GOT3 (cell line): ENCODE measurements at places on chromosomes 6 and 20.

DNA sequence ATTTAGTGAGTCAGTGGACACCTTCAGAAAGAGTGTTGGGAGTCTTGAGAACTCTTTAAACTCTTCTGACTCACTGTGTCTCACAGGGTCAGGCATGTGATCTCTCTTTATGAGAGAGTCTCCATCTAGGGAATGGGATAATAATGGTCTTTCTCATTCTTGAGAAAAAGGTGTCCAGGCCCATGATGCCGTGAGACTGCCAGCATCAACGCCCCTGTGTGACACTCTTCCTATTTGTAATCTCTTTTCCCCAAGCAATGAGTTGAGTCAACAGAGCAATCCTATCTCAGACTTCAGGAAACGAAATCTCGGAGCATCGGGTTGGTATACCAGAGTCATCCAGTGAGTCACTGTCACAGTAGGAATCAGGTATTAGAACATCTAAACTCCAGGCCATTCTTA is 82.3 kb upstream of the BMP2 start:
- no peak for DNase-seq

DNA sequence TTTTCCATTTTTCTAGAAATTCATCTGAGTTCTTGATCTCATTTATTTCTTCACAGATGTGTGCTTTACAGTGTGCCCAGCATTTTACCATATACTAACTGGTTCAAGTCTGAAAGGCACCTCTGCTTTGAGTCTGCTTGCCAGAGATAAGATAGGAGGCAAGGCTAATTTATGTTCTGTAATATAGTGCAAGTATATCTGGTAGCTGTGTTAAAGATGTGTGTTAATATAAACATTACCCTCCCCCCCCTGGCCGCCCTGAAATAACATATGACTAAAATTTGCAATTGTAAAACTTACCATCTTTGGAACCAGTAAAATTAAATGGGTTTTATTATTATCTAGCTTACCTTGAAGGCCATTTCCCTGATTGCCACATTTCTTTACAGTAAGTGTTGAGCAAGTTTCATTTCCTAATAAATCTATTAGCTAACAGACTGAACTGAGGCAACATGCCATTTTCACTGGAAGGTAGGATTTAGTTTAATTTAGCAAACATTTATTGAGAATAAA is 2.7 kb downstream of the FBXO9 start:
- no peak for DNase-seq

DNA sequence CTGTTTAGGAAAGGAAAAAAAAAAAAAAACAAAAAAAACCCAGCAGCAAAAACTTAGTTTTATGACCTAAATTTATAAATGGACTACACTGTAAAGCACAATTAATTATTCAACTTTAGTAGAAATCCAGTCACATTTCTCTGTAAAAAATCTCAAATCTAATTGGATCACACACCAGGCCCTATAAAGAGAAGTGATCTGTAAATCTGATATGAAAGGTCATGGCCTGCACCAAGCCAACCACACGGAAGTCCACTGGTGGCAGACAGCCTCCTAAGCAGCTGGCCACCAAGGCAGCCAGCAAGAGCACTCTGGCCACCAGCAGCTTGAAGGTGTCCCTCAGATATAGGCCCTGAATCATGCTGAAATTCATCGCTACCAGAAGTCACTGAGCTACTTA is 131.6 kb downstream of the HFE start:
- DNase-seq: no peak

DNA sequence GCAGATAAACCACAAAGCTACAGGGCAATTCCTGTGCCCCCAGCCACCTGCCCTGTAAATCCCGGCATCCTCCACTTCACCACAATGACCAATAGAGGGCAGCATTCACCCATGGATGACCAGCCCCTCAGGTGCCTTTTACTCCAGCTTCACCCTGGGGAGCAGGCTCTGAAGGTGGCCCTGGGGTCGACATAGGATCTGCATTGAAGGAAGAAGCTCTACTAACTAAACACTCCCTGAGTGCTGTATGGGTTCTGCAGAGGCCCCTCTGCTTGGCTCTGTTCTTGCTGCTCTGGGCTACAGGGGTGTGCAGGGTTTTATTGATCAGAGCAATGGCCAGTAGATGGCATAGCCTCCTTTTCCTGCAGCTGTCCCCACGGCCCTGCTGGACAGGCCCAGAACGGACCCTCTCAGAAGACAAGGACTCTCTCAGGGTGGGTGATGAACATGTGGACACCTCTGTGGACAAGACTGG is 20.3 kb downstream of the CST4 start:
- peak; percentile 27 for DNase-seq

- DNase-seq: no peak
Measured at GRCh38 chr6:132020138-132020581, 69.0 kb upstream of the CCN2 start.

DNA sequence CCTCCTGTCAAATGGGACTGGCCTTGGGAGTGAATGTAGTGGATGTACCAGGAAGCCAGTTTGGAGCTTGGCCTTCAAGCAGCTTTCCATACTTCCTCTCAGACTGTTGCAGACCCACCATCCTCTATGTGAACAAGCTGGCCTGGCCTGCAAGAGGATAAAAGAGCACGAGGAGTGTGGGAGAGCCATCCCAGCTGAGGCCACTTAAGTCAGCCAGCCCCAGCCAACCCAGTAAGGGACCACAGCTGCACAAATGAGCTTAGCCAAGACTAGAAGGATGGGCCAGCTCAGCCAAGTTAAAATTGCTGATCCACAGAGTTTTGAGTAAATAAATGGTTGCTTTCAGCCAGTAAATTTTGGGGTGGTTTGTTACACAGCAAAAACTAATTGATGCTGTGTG is 156.9 kb upstream of the SOX4 start:
- DNase-seq: no peak

DNA sequence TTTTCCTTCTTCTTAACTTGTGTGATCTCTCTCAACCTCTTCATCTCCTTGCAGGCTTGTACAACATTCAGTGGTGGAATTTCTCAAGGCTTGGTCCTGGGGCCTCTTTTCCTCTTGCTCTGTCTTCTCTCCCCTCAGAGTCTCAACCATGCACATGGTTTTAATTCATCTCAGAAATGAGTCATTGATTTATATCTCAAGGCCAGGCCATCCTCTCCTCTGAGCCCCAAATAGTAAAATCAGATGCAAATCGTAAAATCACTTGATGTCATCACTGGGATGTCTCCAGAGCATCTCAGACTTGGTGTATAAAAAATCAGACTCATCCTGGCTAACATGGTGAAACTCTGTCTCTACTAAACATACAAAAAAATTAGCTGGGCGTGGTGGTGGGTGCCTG is 85.0 kb downstream of the FNDC1 start:
- no peak for DNase-seq

DNA sequence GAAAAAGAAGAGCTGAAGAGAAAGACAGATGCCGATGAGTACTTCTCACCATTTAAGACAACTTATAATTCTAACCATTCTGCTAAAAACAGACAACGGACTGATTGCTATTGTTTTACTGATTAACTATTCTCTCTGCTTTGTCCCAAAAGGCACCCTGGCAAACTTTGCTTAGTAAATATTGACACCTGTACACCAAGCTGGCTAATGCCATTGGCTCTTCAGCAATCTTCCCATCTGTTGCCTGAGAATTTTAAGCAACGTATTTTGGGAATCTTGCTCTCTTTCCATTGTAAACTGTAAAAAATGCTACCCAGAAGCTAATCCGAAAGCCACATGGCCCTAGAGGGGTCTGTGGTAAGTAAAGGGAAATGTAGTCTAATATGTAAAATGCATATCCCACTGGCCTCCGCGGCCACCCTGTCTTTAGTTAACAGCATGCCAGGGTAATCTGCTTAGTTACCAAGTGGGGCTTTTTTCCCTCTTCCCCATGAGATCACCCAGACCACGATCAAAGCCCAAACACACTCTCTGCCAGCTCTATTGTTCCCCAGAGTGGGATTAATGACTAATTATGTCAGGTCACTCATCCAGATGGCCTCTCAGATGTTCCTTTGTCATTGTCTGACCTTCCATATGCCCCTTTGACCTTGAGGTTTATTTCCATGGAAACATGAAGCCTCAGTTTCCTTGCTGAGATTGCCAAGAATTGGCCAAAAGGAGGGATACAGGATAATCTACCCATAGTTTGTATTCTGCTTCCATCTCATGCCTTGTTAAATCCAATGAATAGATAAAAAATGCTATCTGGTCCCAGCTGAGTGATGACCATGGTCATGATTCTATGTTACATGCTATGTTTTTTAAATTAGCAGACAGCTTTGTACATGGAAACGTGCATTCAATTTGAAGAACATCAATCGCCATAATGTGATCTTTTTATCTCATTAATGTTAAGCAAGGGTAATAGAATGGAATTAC is 216.4 kb upstream of the MCHR2 start:
- DNase-seq: no peak

GRCh38 chr6:42514745-42515144 is 49.1 kb upstream of the UBR2 start:
- DNase-seq: no peak

- no peak for DNase-seq
Measured at GRCh38 chr6:42394881-42395620, 56.7 kb downstream of the TRERF1 start.

- no peak for DNase-seq
Measured at GRCh38 chr6:134176264-134176975, 124.0 kb upstream of the SLC2A12 start.

- DNase-seq: no peak
Measured at GRCh38 chr20:19926591-19926990, 90.6 kb upstream of the NAA20 start.

DNA sequence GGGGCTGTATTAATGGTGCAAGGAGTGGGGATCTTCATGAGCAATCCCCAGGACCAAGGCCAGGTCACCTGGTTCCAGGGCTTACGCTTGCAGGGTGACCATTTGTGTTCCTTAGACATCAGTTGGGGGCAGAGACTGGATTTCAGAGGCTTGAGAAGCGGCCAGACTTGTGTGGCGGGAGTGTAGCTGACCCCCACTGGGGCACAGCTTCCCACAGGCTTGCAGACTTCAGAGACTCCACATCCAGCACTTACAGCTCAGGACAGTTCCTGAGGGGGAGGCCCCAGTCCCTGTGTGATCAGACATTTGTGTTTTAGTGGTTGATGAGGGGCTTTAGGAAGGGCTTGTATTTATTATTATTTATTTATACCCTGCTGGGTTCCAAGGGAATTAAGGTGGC is 15.3 kb downstream of the TJAP1 start:
- no peak for DNase-seq

GRCh38 chr6:161066511-161066910 is 74.9 kb downstream of the MAP3K4 start:
- no peak for DNase-seq

DNA sequence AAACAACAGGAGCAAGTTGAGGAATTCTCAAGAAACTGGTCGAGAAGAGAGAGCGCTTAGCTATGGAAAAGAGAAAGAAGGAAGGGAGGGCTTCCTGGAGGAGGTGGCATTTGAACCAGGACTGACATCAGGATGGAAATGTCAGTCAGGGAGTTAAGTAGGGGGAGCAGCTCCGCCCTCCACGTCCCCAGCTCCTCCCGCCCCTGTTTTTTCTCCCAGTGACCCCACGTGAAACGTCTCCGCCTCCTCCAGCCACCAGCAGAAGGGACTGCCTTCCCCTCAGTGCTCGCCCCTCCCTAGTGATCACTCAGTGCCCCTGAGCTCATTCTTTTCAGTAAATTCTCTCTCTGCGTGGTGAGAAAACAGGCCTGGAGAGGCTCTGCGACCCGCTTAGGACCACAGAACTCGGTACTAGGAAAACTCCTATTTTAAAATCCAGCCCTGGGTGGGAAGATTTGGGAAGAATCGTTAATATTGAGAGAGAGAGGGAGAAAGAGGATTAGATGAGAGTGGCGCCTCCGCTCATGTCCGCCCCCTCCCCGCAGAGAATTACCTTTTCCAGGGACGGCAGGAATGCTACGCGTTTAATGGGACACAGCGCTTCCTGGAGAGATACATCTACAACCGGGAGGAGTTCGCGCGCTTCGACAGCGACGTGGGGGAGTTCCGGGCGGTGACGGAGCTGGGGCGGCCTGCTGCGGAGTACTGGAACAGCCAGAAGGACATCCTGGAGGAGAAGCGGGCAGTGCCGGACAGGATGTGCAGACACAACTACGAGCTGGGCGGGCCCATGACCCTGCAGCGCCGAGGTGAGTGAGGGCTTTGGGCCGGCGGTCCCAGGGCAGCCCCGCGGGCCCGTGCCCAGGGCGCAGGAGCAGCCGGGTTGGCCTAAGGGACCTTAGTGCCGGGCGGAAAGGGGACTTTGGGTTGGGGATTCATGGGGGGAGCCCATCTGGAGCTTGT is 4.6 kb downstream of the HLA-DPB1 start:
- no peak for DNase-seq

- DNase-seq: no peak
Measured at GRCh38 chr20:60171738-60172137, 213.5 kb downstream of the CDH26 start.

DNA sequence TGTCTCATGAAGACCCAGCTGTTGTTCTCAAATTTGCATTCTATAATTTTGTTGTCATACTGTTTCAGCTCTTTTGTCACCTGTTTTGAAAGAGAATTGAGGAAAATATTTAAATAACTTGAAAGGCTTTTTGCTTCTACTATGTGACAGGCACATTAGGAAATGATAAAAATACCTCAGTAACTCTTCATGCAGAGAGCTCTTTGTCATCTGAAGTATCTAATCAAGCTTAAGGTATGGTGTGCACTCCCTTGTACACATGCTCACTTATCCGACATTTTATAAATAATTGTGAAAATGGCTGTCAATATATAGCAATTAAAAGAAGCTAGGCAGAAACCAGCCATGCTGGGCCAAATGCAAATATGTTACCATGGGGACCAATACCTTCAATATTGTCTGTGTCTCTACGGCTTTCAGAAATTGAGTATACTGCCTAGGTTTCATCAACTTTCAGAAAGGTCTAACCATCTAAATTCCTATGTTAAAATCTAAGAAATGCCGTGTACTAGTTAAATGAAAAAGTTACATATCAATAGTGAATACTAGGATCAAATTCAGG is 349.0 kb downstream of the RNGTT start:
- no peak for DNase-seq

DNA sequence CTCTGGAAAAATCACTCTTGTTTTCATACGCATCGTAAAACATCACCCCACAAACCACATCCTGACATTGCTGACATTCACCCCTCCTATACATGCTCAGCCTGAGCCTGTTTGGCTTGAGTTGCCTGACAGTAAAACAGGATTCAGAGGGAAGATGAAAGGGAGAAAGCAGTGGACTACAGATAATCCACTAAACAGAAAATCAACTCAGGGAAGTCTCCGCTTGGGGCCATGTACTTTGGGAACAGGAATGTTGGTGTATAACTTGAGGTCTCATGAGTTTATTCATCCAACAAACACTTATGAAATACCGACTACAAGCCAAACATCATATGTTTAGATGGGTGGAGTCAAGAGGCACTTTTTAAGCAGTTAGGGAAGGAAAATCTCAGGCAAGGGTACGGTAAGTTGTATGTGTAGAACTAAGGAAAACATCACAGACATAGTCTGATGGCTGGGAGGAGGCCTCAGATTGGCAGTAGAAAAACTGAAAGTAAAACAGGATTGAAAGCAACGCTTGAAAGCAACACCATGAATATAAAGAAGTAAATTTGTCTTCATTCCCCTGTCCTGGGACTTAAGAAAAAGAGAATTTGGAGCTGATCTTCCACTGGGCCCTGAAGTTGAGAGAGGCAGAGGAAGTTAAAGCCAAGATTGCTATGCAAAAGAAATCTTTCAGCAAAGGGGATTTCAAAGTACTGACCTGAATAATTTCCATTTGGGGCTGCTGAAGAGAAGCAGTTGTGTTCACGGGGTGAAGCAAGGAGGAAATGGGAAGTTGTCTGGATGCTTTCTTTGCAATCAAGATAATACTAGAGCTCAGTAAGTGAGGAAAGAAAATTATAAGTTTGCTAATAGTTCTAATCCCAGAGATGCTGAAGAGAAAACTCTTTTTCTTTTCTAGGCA is 28.8 kb downstream of the PDE7B start:
- DNase-seq: no peak
